ENCODE measurements at places on chromosomes 4 and X. TPM values are rescaled to one million over a fixed set of nuclear protein-coding genes. Genes with fewer than 3 reads are reported as not detected.

- H3K27ac ChIP-seq: no peak overlapping the region
- no peak for DNase-seq
- H3K27me3 ChIP-seq: no peaks in the 10 kb centered on the region
- no peaks in the 10 kb centered on the region for H3K4me1 ChIP-seq
Observed at GRCh38 chr4:30825008-30825770, 105.0 kb downstream of the PCDH7 start.

GRCh38 chrX:13693341-13693961, 4.5 kb downstream of the RAB9A start:
- peaks cover 56% of the 10 kb centered on the region for H3K4me1 ChIP-seq
- H3K4me3 ChIP-seq: no peak overlapping the region
- DNase-seq: no peak
- peaks cover 16% of the 10 kb centered on the region for H3K36me3 ChIP-seq

- H3K4me1 ChIP-seq: no peaks in the 10 kb centered on the region
- no peak overlapping the region for H3K4me3 ChIP-seq
- H3K27me3 ChIP-seq: no peaks in the 10 kb centered on the region
- DNase-seq: no peak
Observed at GRCh38 chr4:142201041-142201440, 564.7 kb downstream of the IL15 start.

Gene FRG2
- not detected for total RNA-seq

DNA sequence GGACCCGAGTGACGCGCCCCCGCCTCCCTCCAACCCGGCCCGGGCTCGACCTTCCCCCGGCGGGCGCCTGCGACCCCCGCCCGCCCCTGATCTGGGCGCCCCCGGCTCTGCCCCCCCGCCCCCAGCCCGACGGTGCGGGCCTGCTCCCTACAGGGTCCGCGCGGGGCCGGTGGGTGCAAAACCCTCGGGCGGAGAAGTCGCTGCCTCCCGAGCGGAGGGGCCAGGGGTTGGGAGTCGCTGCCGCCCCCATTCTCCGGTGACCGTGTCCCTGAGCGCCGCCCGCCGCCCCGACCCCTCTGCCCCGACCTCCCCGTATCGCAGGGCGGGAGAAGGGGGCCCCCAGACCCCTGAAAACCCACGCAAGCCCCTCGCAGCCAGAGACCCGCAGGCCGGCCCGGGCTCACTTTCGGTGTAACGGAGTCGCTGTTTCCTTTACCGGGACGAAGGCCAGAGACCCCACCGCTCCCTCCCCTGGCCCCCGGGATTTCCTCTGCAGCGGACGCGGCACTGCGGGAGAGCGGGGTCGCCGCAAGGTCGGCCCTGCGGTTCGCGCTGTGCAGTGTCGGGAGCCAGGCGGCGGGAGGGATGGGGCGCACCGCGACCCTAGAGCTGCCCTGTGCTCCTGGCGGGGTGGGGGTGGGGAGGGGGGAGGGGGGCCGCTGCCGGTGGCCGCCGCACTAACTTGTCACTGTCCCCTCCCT, 729 bp upstream of the CPLX1 start:
- peaks cover 5% of the 10 kb centered on the region for H3K4me1 ChIP-seq
- H3K27ac ChIP-seq: no peak overlapping the region
- no peak overlapping the region for H3K4me3 ChIP-seq
- no peaks in the 10 kb centered on the region for H3K36me3 ChIP-seq
- H3K27me3 ChIP-seq: peaks cover 41% of the 10 kb centered on the region

GRCh38 chr4:104878936-104879335, 267.7 kb upstream of the TET2 start:
- H3K27me3 ChIP-seq: peaks cover 3% of the 10 kb centered on the region
- H3K4me3 ChIP-seq: no peak overlapping the region
- H3K36me3 ChIP-seq: no peaks in the 10 kb centered on the region
- no peak overlapping the region for H3K27ac ChIP-seq
- H3K4me1 ChIP-seq: peaks cover 16% of the 10 kb centered on the region
- no peak for DNase-seq

Gene CLDN22
- not detected for total RNA-seq

- no peaks in the 10 kb centered on the region for H3K4me1 ChIP-seq
- H3K4me3 ChIP-seq: no peak overlapping the region
- H3K27me3 ChIP-seq: peaks cover 2% of the 10 kb centered on the region
Observed at GRCh38 chrX:41043674-41044345, 41.4 kb upstream of the USP9X start.

GRCh38 chr4:172352356-172352755, 539.2 kb downstream of the GALNTL6 start:
- no peaks in the 10 kb centered on the region for H3K4me1 ChIP-seq
- DNase-seq: no peak
- H3K27ac ChIP-seq: no peak overlapping the region

DNA sequence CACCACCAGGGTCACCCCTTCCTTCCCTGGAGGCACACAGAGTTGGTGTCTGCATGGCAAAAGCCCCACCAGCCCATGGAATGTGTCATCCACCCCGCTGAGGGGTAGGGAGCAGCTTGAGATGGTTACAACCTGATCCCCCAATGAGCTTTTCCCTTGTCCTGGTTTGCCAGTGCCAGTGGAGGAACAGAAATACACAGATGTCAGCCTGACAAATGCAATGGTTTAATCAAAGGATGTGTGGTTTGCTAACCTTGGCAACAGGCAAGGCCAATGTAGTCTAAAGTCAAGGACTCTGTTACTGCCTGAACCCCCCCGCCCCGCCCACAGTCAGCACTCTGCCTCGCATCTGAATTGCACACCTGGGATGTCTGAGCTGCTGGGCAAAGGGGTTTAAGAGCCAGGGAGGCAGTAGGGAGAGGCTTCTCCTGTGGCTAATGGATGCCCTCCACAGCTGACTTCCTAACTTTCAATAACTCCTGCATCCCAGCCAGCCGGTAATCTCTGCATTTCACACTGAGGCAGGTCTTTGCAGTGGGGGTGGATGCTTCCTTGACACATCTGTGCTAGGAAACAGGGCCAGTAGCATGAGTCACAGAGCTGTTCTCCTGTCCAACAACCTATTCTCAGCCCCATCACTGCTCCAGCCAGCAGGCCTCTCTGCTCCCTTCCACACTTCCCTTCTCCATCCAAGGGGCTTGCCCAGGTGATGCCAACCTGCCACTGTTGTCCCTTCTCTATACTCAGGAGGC, 137.5 kb downstream of the AMMECR1 start:
- no peak overlapping the region for H3K27ac ChIP-seq
- H3K4me3 ChIP-seq: no peak overlapping the region
- H3K36me3 ChIP-seq: peaks cover 14% of the 10 kb centered on the region

Gene CXorf49
- total RNA-seq: not detected

DNA sequence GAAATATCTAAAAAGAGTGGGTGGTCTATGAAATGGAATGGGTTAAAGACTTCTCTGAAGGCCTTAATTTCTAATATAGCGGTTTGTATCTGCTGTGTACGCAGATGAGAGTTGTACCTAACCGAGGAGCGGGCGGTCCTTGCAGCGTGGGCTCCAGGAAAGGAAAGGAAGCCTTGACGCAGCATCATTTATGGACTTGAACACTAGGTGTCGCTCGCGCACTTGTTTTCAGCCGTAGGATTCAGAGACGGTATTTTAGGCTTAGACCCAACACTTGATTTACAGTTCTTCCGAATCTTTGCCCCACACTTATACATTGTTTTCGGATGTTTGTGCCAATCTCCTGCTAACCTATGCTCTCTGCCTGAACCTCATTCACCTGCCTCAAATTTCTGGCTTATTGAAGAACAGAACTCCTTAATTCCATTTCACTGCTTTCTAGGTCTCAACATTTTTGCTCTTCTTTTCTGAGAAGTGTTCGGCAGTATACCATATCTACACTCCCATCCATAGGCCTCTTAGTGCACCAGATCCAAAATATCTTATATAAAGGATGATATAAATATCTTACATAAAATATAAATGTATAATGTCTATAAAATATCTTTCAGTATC, 48.9 kb upstream of the AADAT start:
- no peaks in the 10 kb centered on the region for H3K27me3 ChIP-seq
- no peak overlapping the region for H3K27ac ChIP-seq
- H3K36me3 ChIP-seq: no peaks in the 10 kb centered on the region

- H3K27me3 ChIP-seq: no peaks in the 10 kb centered on the region
- no peaks in the 10 kb centered on the region for H3K4me1 ChIP-seq
- no peak for DNase-seq
- no peaks in the 10 kb centered on the region for H3K36me3 ChIP-seq
Observed at GRCh38 chrX:77061022-77061421, 386.2 kb upstream of the FGF16 start.

All from activated CD4-positive, alpha-beta memory T cell treated with anti-CD3 and anti-CD28 coated beads, Interleukin-2, amount 10 ng/mL, durations not matched to agents 7 days and 5 days (primary cell).